ENCODE measurements at places on chromosomes 2 and 18.

- no peak for DNase-seq
Observed at GRCh38 chr2:15746703-15747550, 155.3 kb downstream of the DDX1 start.

DNA sequence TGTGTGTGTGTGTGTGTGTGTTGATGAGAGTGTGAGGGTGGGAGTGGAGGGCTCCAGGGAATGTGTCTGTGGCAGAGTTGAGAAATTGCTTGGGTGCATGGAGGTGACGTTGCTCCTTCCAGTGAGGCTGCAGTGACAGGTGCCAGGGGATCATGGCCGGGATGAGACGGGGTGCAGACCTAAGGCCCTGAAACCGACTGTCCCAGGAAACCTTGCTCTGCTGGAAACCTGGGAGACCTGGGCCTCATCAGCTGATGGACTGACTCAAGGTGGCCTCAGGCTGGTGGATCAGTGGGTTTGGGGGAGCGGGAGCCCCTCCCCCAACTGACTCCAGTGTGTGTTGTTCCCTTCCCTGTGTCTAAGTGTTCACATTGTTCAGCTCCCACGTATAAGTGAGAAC lies 56.6 kb downstream of the INHBB start:
- no peak for DNase-seq

- no peak for DNase-seq
Observed at GRCh38 chr2:50956886-50957285, 75.0 kb downstream of the NRXN1 start.

DNA sequence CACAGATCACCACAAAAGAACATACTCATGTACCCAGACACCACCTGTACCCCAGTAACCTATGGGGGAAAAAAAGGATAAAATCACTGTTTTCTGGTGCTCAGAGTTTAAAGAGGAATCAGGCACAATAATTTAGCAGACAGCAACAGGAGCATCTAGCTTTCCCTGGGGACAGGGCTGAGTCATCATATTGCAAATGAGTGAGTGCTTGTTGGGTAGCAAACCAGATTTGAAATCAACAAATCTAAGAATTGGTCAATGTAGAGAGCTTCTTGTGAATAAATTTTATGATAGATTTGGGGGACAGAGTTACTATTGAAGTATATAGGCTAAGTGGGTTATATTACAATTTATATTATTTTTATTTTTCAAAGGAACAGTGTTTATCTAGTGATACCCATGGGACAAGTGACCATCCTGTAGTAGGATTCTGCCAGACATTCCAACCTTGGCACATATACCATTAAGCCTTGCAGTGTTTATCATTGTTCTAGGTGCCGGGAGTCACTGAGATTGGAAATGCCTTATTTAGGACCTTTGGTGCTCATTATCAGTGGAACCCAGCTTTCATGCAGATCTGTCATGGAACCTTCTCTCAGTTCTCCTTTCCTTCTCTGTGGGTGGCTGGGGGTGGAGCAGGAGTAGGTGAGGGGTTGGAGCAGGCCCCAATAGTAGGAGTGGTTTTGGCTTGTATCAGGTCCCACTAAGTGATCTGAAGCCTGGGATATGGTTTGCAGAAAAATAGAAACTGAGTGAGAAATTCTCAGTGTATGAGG lies 117.2 kb downstream of the CERS6 start:
- DNase-seq = no peak

Data from HEK293T (cell line).